Fibroblast of pulmonary artery (primary cell): ENCODE measurements at places on chromosomes 1 and 21.

- no peak for DNase-seq
Observed at GRCh38 chr1:182556279-182556678, 32.8 kb downstream of the RNASEL start.

DNA sequence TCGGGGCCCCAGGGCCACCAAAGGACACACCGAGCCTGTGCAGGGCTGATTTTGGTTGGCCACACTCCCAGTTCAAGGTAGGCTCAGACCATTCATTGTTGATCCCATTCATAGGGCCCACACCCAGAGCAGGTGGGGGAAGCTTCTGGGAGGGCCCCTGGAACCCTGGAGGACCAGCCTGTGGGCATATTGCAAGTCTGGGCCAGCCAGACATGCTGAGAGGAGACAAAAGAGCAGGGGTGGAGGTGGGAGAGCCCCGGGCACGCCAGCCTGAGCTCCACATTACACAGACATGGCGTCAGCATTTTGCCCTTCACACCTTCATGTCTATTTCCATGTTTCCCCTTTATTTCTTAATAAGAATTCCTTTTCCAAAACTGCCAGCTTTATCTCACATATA, 25.7 kb downstream of the PMVK start:
- DNase-seq = no peak

- no peak for DNase-seq
Observed at GRCh38 chr1:236247286-236247685, 34.5 kb downstream of the ERO1B start.

DNA sequence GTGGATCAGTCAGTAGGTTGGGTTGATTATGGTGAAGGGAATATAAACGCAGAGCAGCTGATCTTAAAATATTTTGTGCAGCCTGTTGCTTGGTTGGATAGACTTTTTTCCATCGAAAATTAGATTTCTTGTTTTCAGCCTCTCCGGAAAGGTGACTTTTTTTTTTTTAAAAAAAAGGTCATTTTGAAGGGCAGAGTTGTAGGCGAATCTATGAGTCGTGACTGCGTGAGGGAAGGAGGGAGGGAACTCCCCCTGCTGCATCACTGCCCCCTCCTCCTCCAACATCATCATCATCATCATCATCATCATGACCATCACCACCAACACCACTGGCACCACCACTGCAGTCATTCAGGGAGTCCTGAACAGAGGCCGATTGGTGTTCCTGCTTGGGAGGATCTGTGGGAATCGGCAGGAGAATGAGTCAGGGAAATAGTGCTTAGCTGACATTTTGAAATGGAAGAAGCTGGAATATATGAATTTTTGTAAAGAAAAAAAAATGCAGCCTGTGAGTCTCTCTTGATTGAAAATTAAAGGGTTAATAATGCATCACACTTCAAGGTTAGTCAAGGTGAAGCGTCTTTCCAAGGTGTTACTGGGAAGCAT, 1.2 kb downstream of the ATP1B1 start:
- DNase-seq = peak; percentile 48

GRCh38 chr21:32602099-32602498, 10.1 kb downstream of the CFAP298 start:
- DNase-seq = no peak

GRCh38 chr1:84301004-84301784, at the start of gene SAMD13:
TSS of gene SAMD13 (plus strand) at chr1:84301708. CDS start at chr1:84303235, 1,527 bp downstream.
- DNase-seq = peak; percentile 86

GRCh38 chr1:80445033-80445432, 1355.7 kb upstream of the ADGRL2 start:
- peak; percentile 6 for DNase-seq

DNA sequence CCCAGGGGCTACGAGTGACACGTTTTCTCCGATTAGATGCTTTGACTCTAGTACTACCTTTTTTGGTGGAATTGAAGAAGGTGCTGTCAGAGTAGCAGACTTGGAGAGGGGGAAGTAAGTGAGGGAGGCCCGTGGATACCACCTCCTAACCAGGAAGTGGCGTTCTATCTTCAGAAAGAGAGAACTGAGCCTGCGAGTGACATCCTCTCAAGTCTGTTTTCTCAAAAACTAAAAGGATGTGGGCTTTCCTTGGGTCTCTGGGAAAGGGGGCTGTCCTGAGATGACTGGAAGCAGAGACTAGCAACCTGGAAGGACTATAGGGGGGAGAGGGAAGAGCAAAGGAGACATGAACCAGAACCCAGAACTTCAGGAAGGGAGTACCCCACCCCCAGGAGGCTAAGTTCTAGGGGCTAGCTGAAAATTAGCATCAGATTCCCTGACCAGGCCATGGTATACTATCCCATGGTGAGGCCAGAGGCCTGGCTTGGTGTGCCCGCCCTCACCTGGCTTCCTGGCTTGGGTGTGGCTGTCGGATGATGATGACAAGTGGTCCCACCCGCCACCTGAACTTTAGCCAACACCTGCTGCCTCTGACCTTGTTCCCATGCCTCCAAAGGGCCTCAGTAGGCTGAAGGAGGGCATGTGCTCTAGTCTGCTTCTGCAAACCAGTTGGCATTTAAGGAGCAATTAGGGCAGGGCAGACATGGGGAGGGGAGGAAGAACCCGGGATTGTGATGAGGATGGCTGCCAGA, 49.1 kb downstream of the ATP2B4 start:
- no peak for DNase-seq

- no peak for DNase-seq
Observed at GRCh38 chr1:165742194-165742593, 26.5 kb downstream of the TMCO1 start.

GRCh38 chr1:145729196-145729595, 9.9 kb downstream of the CD160 start:
- DNase-seq = peak; percentile 21

DNA sequence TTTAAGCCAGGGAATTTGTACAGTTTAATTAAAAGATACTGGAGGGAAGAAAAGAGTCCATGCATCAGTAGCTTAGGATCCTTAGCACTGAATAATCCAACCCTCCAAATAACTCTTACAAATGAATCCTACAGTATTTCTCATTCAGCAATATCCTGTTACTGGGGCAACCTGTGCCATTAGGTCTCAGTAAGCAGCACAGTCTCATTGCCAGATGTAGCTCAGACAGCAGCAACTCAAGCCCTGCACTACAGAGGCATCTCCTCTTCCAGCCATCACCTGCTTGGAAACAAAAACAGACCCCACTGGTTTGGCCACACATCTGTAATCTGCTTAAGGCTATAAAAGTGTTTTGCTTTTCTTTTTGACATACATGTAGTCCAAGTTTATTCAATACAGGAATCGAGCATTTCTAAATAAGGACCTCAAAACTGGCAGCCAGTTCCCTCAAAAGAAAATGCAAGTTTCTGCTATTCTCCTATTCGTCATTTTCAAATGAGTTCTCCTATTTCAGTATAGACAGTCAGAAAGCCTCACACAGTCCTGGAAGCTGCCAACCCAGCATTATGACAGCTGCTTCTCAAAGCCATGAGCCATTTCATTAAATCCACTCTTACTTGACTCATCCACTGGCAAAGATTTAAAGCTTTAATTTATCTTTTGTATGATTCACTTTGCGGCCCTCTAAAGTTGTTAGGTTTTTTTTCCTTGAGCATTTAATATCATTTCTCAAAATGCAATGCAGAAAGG, 129.0 kb downstream of the APP start:
- peak; percentile 35 for DNase-seq

- no peak for DNase-seq
Observed at GRCh38 chr1:173553312-173553711, 49.6 kb downstream of the SLC9C2 start.

- peak; percentile 65 for DNase-seq
Observed at GRCh38 chr1:114008480-114008941, 29.2 kb downstream of the OLFML3 start.

- DNase-seq = no peak
Observed at GRCh38 chr1:5828308-5828935, 163.8 kb downstream of the NPHP4 start.

- peak; percentile 16 for DNase-seq
Observed at GRCh38 chr1:20290624-20291597, at the start of gene VWA5B1. TSS of gene VWA5B1 (plus strand) at chr1:20290875. CDS start at chr1:20310602, 19,727 bp downstream.

DNA sequence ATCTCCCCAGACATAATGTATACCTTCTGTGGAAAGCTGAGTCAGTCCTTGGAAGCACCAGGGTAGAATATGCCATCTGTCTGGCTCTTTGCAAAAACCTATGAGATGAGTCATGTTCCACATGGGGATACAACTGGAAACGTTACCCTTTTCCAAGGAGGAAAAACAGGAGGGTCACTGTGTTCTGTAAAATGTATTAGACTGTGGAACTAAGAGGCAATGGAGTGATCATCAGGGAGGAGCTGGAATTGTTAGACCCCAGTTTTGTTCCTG, 16.1 kb upstream of the PSMD4 start:
- DNase-seq = peak; percentile 67

DNA sequence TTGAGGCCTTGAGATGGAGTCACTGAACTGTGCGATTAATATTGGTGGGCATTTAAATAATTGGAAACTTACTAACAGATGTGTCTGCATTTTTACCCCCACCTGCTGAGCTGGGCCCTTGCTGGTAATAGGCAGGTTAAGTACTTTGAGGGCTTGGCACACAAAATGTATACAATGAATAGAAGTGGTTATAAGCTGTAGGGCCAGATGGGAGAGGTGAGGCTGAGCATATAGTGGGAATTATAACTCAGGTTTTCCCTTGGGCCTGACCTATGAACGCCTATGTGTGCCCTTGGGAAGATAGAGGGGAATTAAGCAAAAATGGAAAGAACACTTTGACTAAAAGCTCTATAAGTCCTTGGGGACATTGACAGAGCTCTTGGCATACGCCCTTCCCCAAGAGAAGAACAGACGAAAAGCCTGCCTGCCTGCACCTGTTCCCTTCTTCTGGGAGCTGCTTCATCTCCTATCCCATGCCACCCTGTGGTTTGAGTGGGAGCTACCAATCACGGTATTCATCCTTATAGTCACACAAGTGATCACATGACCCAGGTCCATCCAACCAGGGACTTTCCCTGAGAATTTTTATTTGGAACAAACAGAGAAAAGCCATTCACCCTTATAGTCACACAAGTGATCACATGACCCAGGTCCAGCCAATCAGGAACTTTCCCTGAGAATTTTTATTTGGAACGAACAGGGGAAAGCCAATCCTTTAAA, 260.7 kb upstream of the CSF3R start:
- no peak for DNase-seq

- DNase-seq = no peak
Observed at GRCh38 chr1:163632269-163632668, 310.5 kb downstream of the NUF2 start.

GRCh38 chr21:46092026-46092764, 5.7 kb upstream of the COL6A2 start:
- DNase-seq = peak; percentile 67

DNA sequence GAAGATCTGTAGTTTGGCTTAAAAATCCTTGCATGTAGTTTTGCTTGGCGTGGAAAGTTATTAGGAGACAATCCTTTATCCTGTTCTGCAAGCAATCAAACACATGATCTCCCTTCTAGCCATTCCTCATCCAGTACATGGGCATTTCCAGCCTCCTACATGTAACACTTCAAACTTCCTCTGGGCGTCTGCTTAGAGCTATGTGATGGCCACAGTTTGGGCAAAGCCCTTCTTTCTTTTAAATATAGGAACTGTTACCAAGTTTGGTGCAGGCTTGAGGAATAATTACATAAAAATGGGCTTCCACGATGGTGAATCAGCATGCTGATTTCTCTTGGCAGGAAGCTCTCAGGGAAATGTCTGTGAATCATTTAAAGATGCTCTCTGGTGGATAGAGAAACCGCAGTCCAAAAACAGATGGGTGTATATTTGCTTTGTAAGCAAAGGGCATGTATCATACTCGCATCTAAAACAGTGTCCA, 176.9 kb upstream of the FMN2 start:
- peak; percentile 16 for DNase-seq

- DNase-seq = peak; percentile 34
Observed at GRCh38 chr1:36269408-36269838, 36.7 kb upstream of the SH3D21 start.

DNA sequence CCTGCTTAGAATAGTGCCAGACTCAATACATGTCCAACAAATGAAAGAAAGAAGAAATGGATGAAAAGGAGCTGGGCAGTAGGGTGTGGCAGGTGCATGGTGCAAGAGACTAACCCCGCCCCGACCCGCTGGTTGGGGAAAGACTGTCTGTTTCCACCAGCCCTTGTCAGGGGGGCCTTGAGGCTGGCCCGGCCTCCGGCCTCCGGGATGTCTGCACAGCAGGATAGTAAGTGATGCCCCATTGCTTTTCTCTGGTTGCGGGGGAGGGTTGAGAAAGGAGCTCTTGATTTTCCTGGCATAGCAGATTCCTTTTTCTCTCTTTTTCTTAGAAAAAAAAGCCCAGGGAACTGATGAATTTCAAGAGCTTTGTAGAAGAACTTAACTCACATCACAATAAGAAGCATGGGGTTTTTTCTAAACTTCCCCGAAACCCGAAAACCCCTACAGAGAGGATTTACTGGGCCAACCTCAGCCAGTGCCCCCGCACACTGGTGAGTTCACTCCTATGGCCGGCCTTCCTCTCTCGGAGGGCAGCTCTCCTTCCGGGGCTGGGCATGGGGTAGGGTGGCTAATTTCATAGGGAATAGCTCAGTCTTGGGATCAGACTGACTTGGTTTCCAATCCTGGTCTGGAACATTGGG, 12.5 kb upstream of the TTC22 start:
- DNase-seq = no peak

GRCh38 chr1:65195495-65196417, 47.8 kb downstream of the AK4 start:
- peak; percentile 92 for DNase-seq

GRCh38 chr1:111733183-111733991, 5.8 kb downstream of the INKA2 start:
- peak; percentile 92 for DNase-seq

- no peak for DNase-seq
Observed at GRCh38 chr1:154342132-154342531, 16.8 kb downstream of the ATP8B2 start.

DNA sequence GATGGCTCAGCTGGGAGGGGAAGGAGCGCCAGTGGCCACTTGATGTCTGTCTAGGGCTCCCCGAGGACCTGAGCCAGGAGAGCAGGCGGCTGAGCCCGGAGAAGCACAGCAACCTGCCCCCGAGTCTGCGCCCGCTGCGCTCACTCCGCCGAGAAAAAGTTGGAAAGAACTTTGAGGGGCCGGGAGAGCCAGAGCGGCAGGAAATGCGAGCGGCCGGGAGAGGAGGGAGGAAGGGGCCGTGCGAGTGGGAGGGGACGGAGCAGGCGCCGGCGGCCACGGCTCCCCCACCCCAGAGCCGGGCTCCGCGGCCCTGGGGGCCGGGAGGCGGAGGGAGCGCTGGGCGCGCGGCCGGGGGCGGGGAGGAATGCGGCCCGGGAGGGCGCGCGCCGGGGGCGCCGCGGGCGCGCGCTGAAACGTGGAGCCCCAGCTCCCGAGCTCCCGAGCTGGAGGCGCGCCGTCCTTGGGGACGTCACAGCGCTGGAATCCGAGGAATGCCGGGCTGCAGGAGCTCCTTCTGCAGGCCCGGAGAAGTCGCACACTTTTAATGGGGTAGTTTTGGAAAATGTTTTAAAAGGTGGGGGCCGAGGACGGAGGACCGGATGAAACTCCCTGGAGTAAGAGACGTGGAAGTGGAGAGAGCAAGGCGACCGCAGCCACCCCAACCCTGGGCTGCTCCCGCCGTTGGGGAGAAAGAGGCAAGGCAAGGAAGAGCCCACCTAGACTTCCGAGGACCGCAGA, at the start of gene PTPN14:
TSS of gene PTPN14 (minus strand) at position 167 of the 738 bp plus-strand sequence. CDS start 86,799 bp downstream, outside the sequence.
- peak; percentile 96 for DNase-seq
